ENCODE measurements at places on chromosomes 11 and 22.

- no peak for DNase-seq
Observed at GRCh38 chr22:48079505-48080290, 1317.2 kb downstream of the TBC1D22A start.

- no peak for DNase-seq
Observed at GRCh38 chr22:44907765-44908737, 101.8 kb downstream of the PHF21B start.

GRCh38 chr11:69462106-69462951 is 19.1 kb upstream of the LINC01488 start:
- no peak for DNase-seq

GRCh38 chr11:292211-293121 is 3.5 kb downstream of the PGGHG start:
- no peak for DNase-seq

- DNase-seq: no peak
Observed at GRCh38 chr22:42184852-42185251, 54.2 kb upstream of the CYP2D6 start.

Measured in gastrocnemius medialis (tissue), 4 donors.